ENCODE measurements at places on chromosomes 4 and X. TPM values are rescaled to one million over a fixed set of nuclear protein-coding genes. Genes with fewer than 3 reads are reported as not detected.

GAGE13 gene
- not detected for total RNA-seq

NSG1 gene
- under 0.01 TPM for total RNA-seq

PCSK1N gene
- total RNA-seq, result 5.4 TPM

GUCY2F gene
- total RNA-seq, result under 0.01 TPM

EGF gene
- total RNA-seq, result 0.65 TPM

TCEAL2 gene
- not detected for total RNA-seq

PCDH18 gene
- total RNA-seq, result 7.7 TPM

CBLL2 gene
- not detected for total RNA-seq

NR3C2 gene
- total RNA-seq, result 2.1 TPM

SHROOM4 gene
- 2.3 TPM for total RNA-seq

DCX gene
- total RNA-seq, result not detected

BTC gene
- 0.84 TPM for total RNA-seq
